ENCODE measurements at places on chromosomes 6 and 20.

- no peak for DNase-seq
These were observed 151.2 kb downstream of the GRM4 start for GRCh38 chr6:33994472-33995308.

GRCh38 chr6:124792386-124792785 lies 169.9 kb upstream of the RNF217 start:
- no peak for DNase-seq

- no peak for DNase-seq
These were observed 15.7 kb upstream of the HLA-C start for GRCh38 chr6:31287619-31288018.

DNA sequence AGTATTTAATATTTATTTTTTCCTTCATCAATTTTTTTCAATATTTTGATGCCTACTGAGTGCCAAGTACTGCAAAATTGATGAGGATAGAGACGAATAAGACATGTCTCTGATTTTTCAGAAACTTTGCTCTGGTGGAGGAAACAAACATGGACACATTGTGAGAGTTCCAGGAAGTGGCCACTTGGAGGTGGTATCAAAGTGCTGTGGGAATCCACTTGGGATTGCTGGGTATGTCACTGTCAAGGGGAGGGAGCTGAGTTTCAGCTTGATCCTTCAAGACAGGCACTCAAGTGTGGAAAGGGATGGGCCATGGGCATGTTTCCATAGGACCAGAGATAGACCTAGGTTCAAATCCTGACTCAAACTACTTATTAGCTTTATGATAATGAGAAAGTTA lies 24.5 kb upstream of the ABCC10 start:
- DNase-seq = no peak

- peak; percentile 93 for DNase-seq
These were observed 138.0 kb downstream of the HFE start for GRCh38 chr6:26224940-26225847.

DNA sequence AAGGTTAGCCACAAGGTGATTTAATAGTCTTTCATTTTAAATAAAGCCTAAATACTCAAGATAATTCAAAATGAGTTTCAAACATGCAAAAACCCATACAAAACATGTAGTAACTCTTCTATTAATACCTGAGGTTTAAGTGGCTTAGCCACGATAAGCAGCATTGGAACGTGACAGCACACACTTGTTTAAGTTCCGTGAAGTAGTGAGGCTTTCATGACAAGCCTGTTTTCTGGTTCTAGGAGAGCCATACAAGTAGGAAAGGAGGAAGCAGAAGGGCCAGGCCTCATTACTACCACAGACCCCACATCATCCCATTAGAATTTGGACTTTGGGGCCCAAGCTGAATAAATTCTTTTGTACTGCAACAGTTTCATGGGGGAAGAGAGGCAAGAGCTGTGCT lies 54.3 kb upstream of the PRND start:
- DNase-seq = no peak

GRCh38 chr6:82365016-82365795 lies 1.6 kb downstream of the TPBG start:
- DNase-seq = peak; percentile 54

GRCh38 chr6:168131464-168132415 lies 52.7 kb upstream of the FRMD1 start:
- DNase-seq = no peak

GRCh38 chr6:169097381-169097959 lies 156.2 kb downstream of the THBS2 start:
- peak; percentile 100 for DNase-seq

- no peak for DNase-seq
These were observed 8.2 kb upstream of the CCDC167 start for GRCh38 chr6:37507690-37508421.

GRCh38 chr6:2766767-2767656 lies 1.8 kb downstream of the WRNIP1 start:
- DNase-seq = peak; percentile 24

GRCh38 chr20:52941808-52942207 lies 30.4 kb upstream of the TSHZ2 start:
- no peak for DNase-seq

DNA sequence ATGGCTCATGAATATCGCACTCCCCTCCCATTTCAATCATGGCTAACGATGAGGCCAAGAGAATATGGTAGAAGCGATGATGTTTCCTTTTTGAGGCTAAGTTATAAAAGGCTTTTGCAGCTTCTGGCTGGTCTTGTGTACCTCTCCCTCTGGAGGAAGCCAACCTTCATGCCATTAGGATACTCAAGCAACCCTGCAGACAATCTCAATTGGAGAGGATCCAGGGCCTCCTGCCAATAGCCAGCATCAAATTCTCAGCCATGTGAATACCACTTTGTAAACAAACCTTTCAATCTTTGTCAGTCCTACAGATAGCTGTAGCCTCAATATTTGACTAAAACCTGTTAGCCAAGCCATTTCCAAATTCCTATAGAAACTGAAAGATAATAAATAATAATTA lies 738.4 kb downstream of the KIF16B start:
- no peak for DNase-seq

- DNase-seq = no peak
These were observed 54.9 kb downstream of the BCAS1 start for GRCh38 chr20:54015496-54015895.

All from iris pigment epithelial cell (primary cell).